ENCODE measurements at places on chromosomes 4 and X.

DNA sequence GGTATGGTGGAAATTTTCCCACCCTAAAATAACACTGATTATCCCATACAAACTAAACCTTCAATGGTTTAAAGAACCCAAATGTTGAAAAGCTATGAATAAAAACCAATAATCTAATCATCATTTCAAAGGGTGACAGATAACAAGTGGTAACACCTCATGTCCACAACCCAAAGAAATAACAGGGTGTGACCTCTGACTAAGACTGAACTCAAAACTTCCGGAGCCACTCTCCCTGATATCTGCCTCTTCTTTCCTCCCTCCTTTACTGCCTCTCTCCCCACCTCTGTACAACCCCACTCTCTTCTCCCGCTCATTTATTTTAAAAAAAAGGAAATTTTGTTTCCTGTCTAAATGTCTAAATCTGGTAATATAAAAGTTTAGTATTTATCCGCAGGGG is 11.5 kb downstream of the FBXW7 start:
- no peak for DNase-seq

DNA sequence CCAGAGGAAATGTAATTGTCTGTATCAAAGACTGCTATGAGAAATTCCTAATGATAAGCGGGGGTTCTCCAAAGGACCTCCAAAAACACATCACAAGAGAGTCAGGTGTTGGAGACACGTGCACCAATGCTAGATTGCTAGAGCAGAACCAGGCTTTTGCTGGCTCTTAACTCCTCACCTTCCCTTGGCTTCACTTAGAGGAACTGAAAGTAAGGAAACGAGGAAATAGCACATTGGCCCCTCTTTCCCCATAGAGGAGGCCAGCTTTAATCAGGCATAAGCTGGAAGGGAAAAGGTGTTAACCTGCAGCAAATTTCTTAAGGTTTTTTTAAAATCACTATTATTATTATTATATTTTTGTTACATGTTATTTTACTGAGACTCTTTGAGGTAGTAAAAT is 13.6 kb downstream of the OTC start:
- no peak for DNase-seq

DNA sequence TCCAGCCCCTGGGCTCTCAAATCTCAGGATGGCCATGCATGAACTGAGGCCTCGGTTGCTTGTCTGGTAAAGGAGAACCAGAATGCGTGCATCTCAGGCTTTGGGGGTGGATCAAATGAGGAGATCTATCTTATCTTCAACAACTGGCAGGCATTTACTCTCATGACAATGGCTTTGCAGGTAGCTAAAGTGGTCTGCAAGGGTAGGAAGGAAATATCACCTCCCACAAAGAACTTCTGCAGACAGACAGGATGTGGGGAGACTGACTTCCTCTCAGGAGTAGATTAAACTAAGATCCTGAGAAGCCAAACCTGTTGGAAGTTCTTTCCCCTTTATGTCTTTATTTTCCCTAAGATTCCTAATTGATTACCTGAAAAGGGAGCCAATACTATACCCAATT is 7.8 kb downstream of the LDB2 start:
- DNase-seq = no peak

DNA sequence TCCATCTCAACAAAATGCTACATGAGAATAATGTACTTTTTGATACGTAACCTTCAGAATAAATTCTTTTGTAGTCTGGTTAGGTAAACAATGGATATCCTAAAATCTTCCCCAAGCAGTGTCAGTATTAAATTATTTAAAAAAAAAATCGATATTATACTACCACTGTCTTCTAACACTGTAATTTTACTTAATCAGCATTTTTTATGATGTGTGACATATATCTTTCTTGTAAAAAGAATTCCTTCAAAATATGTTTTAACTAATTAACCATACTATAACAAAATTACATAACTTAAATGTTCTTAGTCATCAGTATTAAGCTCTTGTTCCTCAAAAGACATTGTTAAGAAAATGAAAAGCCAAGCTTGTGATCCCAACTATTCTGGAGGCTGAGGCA is 12.5 kb downstream of the OTUD4 start:
- DNase-seq = no peak

DNA sequence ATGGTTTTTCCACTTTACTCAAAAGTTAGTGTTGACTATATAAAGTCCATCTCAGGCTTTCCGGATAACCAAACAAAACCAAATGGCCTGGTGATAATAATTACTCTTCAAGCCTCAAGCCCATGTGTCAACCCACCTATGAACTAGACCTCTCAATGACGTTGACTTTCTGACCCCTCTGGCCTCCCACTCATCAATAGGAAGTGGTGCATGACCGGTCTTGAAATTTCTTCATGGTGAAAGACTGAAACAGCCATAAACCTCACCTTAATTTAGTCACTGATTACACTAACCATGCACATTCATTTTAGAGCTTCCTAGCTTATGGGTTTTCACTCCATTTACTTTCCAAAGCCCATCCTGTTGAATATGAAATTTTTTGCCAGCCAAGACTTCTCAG is 276.0 kb downstream of the KLHL13 start:
- no peak for DNase-seq

GRCh38 chrX:2767631-2768455 is 16.0 kb downstream of the XG start:
- no peak for DNase-seq

GRCh38 chrX:3655181-3655580 is 58.3 kb downstream of the PRKX start:
- DNase-seq = no peak

DNA sequence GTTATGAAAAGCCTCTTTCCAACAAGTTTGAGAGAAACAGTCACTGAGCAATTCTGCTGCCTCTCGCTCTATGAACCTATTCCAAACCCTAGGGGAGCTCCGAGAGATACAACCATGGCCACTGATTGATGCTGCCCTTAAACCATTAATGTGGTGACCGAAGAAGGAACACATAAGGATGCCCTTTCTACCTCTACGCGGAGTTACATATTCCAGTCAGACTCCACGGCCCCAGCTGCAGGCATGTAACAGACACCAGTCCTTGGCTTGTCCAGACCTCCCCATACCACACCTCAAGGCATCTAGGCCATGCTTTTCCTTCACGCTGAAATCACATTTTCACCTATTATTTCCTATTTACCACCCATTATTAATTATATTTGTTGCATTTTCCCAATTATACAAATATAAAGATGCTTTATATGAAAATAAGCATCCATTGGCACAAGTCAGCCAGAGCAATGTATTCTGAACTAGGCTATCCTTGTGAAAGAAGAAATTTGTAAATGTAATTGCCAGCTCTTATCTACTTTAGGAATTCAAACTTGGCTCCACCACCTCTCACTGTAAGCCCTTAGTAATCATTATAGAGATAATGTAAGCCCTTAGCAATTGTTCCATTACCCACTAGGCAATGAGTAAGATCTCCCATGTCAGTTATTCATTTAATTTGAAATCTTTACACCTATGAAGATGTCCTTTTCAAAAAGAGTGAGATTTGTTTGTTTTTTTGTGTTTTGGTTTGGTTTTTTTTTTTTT is 338.4 kb downstream of the NR3C2 start:
- no peak for DNase-seq

GRCh38 chr4:154591890-154592289 is 1.3 kb upstream of the FGA start:
- no peak for DNase-seq

DNA sequence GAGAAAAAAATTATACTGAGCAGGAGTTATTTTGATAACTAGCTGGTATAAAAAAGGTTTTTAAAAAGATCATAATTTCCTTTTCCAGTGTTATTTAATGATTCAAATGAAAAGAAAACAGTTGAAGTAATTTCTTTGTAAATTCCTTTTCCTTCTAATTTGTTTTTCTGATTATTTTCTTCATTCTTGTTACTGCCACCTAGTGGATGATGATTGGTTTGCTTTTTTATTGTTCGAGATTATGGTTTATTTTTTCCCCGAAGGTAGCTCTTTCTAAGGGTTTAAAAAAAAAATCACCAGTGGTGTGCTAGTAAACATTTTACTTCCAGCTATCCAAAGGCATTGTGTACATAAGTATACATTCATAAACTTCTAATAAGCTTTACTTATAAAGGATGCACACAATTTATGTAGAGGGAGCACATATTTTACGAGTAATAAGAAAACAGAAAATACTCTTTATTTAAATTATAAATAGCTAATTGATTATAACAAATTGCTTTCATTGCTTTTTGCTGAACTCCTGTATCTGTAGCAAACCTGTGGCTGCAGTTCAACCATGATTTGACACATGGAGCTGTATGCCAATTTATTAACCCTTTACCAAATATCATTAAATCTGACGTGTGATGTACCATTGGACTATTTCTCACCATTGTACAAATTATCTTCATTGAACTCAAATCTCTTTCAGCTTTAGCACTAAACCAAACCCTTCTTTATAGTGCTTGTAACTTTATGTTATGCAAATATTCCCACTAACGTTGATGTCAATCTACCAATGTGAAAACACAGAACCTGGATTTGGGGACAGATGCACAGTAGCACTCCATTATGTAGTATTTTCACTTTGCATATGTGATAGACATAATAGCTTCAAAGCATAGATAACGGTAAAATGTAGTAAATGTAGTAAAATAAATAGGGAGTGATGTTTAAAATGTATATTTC is 97.8 kb upstream of the ANK2 start:
- no peak for DNase-seq

DNA sequence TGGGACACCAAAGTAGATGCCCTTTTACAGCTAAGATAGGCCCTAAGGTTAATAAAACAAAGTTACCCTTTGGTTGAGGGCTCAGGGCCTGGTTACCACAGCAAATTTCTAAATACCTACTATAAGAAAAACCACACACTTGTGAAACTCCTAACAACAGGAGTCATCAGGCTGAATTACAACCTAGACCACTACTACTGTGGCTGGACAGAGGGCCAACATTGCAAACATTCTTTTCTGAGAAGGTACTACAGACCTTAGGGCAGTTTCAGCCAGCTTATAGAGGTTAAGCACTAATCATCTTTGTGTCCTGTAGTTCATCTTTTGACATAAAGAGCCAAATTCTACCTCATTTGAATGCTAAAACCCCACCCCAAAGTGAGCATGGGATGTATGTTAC is 504.0 kb downstream of the RAPGEF2 start:
- no peak for DNase-seq

GRCh38 chrX:112233164-112233563 is 150.6 kb upstream of the TRPC5 start:
- DNase-seq = no peak

GRCh38 chrX:22526339-22526738 is 253.6 kb downstream of the CBLL2 start:
- DNase-seq = no peak

- DNase-seq = no peak
Measured at GRCh38 chr4:140335076-140335475, 38.4 kb upstream of the SCOC start.

DNA sequence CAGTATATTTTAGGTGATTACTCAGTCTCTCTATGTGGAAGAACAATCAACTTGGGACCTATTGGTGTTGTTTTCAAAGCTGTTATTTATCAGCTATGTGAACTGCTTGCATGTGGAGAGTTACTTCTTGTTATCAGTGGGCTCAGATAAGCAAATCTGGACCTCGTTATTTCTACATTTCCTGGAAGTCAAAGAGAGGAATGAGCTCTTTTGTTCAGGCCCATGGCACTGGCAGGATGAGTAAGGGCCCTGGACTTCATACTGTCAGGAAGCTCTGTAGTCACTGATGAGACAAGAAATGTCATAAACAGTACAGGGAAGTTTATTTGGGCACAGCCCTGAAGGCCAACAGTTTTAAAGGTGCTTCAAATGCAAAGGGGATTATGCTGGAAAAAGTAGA is 760.6 kb upstream of the EPHA5 start:
- no peak for DNase-seq

DNA sequence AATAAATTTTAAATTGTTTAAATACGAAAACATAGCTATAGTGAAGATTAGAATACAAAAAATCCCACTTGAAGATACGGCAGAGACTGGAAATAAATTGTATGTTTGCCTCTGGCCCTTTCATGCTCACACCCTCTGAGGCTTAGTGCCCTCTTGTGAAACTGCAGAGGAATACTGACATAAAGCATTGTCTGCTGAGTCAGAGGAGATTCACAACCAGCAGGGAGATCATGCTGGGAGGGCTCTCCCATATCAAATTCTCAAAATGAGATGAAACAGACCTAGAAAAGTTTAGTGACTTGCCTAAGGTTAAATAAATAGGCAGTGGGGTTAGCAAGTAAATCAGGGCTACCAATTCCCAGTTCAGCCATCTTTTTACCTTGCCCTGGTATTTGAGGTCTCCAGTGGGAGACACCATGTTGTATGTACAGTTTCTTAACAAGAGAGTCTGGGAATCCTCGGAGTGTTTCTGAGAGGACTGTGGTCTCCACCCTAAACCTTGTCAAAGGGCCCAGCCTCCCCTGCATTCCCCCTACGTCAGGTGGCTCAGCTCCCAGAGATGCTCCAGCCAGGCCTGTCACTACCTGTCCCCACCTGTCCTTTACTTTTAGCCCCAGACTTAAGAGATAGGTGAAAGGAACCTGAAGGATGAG is 581.4 kb upstream of the DIPK2B start:
- DNase-seq = no peak

DNA sequence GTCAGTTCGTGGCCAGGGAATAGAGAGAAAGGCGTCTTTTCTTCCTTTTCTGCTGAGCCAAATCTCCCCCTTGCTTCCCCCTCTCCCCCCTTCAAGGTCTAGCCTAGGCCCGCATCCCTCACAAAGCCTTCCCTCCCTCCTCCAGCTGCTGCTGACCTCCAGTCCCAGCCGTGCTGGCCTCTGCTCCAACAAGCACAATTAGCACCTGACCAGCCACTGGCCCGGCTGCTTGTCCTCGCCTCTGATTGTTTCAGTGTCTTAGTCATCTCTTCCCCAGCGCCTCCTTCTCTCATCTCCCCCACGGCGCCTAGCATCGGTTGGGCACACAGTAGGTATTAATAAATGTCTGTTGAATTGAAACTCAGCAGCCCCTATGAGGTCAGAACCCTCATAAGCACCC is 4.2 kb downstream of the ELF4 start:
- DNase-seq = peak; percentile 54

- DNase-seq = no peak
Measured at GRCh38 chr4:120694973-120695372, 227.6 kb downstream of the PRDM5 start.

DNA sequence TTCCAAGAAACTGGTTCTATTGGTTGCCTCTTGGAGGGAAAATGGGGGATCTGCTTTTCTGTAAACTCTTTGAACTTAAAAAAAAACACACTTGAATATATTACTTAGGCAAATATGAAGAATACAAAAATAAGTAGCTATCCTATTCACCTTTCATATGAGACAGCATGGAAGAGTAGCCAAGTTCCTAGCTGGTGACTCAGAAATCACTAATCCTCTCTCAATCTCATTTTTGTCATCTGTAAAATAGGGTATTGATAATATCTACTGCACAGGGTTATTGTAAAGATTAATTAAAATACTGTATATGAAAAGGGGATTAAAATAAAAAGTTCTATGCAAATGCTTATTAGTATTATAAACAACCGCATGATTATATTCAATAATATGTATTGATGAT is 12.7 kb downstream of the MGARP start:
- DNase-seq = no peak

- no peak for DNase-seq
Measured at GRCh38 chrX:115562480-115562847, 1.5 kb downstream of the PLS3 start.

GRCh38 chr4:138788267-138788790 is 227.3 kb upstream of the NOCT start:
- DNase-seq = no peak

All from testis (tissue), 5 donors.